ENCODE measurements at places on chromosomes 1 and 21.
A peak's percentile ranks its signal among the peaks of the same experiment; 100 is the strongest.

- DNase-seq = no peak
Measured at GRCh38 chr1:192407206-192407605, 90.4 kb downstream of the RGS21 start.

DNA sequence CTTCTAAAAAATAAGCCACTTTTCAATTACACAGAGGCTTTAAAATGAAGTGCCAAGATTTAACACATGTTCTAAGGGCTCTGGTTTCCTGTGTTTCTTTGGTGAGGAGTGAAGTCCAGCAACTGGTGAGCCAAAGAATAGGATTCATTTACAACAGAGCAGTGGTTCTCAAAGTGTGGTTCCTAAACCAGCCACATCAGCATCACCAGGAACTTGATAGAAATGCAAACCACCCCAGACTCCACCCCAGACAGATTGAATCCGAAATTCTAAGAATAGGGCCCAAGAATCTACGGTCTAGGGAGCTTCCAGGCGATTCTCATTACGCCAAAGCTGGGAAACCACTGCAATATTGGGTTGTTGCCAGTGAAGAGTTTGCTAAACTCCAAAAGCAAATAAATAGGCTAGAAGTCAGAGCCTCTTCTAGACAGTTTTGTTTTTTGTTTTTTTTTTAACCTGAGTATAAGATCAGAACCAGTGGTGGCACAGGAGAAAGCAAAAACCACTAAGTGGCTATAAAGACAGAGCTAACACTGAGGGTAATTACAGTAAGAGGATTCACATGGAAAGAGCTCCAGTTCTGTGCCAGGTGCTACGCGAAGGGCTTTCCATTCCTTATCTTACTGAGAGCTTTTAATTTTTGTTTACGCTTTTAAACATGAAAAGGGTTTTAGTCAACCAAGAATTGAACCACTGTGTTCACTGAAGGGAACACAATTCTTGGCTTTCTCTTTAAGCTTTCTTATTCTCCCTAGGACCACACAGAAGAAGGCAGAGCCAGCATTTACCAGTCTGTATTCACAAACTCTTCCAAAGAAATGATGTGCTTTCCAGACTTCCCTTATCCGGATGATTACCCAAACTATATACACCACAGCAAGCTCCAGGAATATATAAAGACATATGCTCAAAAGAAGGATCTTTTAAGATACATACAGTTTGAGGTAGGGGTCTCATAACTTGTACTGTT, 42.4 kb upstream of the FMO2 start:
- DNase-seq = no peak

- no peak for DNase-seq
Measured at GRCh38 chr1:168468042-168468809, 75.6 kb downstream of the XCL2 start.

DNA sequence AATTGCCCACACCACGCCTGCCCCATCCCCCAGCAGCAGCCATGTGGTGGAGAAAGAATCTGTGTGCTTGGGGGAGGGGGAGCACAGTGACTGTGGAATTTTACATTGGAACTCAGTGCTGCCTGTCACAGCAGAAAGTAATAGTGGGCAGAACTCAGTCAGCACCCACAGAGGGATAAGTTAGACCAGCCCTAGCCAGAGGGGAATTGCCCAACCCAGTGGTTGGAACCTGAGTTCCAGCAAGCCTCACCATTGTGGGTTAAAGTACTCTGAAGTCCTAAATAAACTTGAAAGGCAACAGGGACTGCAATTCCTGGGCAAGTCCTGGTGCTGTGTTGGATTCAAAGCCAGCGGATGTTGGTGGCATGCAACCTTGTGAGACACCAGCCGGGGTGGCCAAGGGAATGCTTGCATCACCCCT, 88.8 kb downstream of the MRPL39 start:
- DNase-seq = no peak

DNA sequence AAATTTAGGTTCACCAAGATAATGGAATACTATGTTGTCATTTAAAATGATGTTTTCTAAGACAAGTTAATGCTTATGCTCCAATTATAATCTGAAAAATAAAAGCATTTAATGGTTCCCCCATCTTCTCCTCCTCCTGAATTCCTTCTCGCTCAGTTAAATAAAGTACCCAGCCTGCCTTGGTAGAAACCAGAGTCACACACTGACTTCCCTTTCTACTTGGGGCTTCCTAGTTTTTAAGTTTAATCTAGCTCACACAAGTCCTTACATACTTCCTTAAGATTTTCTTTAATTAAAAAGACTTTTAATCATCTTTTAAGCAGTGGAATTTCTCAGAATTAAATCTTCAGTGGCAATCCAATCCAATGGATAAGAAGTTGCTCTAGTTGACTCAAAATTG, 32.9 kb downstream of the CD58 start:
- no peak for DNase-seq

GRCh38 chr21:40416572-40416971, 430.4 kb downstream of the DSCAM start:
- no peak for DNase-seq

DNA sequence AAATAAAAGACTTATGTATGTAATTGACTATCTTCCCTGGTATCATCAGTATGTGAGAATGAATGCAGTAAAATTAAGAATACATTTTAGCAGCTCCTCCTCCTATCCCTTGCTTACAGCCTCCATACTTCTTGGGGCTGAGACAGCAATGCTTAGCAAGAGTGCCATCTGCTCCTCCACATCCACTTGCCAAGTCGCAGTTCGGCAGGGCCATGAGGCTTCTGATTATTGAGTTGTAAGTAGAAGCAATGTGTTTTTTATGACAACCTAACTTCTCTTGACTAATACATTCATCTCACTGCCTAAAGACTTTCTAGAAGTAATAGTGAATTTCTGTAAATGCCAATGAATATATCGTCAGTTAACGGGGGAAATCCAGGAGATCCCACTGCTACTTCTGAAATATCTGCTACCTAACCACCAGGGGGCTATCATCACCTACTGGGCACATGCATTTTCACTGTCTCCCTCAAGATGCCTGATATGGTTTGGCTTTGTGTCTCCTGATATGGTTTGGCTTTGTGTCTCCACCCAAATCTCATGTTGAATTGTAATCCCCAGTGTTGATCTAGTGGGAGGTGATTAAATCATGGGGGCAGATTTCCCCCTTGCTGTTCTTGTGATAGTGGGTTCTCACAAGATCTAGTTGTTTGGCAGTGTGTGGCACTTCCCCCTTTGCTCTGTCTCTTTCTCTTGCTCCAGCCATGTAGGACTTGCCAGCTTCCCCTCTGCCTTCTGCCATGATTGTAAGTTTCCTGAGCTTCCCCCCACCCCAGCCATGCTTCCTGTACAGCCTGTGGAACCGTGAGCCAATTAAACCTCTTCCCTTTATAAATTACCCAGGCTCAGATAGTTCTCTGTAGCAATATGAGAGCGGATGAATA, 59.6 kb downstream of the EXTL2 start:
- peak; percentile 29 for DNase-seq

DNA sequence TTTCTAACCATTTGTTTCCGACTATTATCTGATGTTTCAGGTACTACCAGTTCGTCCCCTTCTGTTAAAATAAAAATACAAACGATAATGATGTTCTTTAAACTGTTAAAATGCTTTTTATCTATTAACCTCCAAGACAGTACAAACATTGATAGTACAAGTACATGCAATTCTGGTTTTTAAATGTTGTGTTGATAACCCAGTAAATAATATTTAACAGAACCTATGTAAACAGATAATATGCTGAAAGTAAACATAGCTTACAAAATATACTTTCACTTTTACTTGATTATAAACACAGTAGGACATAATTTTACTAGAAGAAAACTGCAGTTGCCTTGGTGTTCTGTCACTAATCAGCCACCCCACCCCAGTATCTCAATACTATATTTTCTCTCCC, 76.9 kb downstream of the COQ8A start:
- DNase-seq = no peak

DNA sequence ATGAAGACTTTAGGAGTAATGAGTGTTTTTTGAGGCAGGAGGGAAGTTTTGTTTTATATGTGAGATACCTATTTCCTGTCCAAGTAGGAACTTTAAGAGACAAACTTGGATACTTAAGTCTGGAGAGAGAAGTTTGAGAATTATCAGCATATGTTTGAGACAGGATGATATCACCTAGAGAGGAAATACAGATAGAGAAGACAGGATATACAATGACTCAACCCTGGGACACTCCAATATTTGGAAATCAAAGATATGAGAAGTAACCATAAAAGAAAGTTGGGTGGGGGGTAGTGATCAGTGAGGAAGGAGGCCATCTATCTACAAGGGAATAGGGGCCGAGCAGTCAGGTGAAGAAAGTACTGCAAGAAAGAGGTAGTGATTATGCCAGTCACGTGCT, 6.5 kb downstream of the LCE7A start:
- no peak for DNase-seq

DNA sequence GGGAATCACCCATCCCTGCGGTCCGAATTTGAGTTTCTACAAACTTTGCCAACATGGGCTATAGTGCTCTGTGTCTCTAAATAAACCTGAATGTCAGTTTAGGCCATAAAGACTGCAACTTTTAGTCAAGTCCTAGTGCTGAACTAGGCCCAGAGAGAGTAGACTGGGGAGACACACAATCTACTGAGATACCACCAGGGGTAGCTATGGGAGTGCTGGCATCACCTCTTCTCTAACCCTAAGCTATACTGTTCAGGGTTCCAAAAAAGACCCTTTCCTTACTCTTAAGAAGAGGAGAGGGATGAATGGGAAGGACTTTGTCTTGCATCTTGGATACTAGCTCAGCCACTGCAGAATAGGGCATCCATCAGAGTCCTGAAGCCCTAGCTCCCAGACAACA, 866.7 kb upstream of the PRMT6 start:
- DNase-seq = no peak

DNA sequence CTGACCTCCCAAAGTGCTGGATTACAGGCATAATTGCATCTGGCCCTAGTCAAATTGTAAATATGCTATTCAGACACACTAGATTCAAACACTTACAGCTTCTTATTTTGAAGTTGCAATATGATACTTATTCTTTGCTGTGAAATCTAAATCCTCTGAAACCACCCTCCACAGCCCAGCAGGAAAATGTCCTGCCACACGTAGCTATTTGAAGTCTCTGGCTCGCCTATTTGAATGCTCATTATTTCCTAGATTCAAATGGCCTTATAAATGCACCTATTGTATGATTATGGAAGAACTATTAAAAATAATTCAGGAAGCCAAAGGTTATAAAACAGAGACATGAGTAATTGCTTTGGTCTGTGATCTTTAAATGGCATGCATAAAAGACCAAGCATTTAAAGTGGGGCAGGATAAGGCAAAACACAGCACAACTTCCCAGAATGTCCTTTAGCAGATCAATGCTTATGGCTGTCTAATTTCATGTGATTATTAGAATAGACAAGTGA, 26.6 kb upstream of the FBXO28 start:
- DNase-seq = no peak

- no peak for DNase-seq
Measured at GRCh38 chr1:77018311-77018710, 151.0 kb downstream of the ST6GALNAC5 start.

Measured in HCT116 (cell line).